Neural progenitor cell (in vitro differentiated cells): ENCODE measurements at places on chromosomes 7 and 10.

DNA sequence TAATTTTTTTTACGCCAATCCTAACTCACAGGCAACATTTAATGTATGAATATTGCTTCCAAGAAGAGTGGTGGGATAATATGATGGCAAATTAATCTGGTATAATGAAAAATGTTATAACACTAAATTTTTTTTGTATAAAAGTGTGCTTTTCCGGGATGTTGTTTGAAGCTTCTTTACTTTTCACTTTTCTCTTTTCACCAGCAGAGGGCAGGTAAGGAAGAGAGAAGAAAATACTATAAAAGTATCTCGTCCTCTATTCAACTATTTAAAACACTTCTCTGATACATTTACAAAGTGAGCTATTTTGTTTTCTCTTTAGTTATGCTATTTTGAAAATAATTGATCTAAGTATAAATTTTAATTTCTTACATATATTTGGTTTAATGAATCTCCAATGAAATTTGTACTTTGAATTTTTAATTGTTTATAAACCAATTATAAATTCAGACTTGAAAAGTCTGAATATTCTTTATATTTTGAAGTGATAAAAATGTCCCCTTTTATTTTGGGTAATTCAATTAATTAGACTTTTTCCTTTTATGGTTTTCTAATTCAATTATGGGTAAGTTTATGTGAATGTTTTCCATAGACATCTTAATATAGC lies 20.7 kb upstream of the CFTR start:
- DNase-seq: peak; percentile 44

GRCh38 chr7:132450188-132450587 lies 126.1 kb downstream of the PLXNA4 start:
- no peak for DNase-seq

DNA sequence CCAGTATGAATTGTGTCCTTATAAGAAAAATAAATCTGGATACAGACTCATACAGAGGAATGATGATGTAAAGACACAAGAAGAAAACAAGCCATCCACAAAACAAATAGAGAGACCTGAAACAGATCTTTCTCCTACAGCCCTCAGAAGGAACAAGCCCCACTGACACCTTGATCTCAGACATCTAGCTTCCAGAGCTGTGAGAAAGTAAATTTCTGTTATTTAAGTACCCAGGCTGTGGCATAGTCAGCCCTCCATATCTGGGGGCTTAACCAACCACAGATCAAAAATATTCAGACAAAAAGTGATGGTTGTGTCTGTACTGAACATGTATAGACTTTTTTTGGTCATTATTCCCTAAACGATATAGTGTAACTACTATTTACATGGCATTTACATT lies 23.9 kb upstream of the ANKRD1 start:
- no peak for DNase-seq

DNA sequence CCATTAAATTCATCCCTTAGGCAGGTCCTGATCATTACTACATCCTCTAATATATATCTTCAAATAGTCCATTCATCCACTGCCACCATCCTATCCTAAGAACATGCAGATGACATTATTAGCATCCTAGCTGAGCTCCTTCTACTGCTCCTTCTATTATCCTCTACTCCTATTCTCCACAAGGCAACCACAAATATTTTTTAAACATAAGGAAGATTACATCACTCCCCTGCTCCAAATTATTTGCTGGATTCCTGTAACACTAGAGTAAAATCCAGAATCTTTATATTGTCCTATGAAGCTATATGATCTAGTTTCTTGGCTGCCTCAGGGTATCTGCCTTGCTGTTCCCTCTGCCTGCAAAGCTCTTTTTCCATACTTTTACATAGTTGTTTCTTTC lies 176.3 kb upstream of the SLC26A5 start:
- DNase-seq: no peak

- DNase-seq: no peak
Observed at GRCh38 chr7:18505870-18506460, 10.4 kb downstream of the HDAC9 start.

- peak; percentile 58 for DNase-seq
Observed at GRCh38 chr10:78520737-78521430, 487.2 kb downstream of the RPS24 start.

DNA sequence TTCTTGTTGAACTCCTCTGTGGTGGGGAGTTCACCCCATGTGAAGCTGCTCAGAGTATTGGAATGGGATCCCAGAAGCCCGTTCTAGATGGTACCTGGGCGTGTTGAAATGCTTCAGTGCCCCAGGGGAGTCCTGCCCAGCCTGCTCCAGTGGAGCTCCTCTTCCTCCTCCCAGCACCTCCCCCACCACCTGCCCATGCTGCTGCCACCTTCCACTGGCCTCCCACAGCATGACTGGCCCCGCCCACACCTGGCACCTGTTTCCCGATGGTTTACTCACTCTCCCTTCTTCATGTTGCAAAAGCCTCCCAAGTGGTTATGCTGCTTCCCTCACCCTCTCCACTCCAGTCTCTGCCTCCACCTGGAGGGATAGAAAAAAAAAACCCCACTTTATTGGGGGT lies 32.2 kb upstream of the PCBD1 start:
- no peak for DNase-seq

- DNase-seq: peak; percentile 28
Observed at GRCh38 chr7:84123965-84124547, 70.5 kb downstream of the SEMA3A start.

DNA sequence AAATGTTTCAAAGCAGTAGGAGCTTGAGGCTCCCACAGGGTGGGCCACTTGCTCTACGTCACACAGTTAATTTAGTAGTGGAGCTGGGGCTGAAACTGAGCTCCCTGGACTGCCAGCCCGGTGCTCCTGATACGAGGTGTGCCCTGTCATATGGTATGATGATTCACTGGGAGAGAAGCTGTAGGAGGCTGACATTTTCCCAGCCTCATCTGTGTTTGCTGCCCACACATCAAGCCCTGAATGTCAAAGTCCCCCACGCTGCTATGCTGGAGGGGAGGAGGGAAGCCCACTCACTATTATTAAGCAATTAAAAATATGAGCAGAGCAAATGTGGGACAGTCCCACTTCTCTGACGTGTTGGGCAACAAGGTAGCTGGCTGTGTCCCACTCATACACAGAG lies 81.2 kb upstream of the SORCS3 start:
- DNase-seq: no peak

- DNase-seq: peak; percentile 53
Observed at GRCh38 chr7:31663072-31663471, 23.9 kb upstream of the PPP1R17 start.

GRCh38 chr7:22601408-22601807 lies 101.4 kb upstream of the STEAP1B start:
- DNase-seq: no peak

DNA sequence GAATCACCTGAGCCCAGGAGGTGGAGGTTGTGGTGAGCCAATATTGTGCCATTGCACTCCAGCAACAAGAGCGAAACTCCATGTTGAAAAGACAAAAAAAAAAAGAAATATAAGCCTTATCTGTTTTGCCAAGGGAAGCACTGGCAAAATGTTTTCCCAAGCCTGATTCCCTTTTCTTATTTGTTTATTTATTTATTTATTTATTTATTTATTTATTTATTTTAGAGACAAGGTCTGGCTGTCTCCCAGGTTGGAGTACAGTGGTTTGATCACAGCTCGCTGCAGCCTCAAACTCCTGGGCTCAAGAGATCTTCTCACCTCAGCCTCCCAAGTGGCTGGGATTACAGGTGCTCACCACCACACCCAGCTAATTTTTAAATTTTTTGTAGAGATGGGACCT lies 44.2 kb downstream of the SVOPL start:
- no peak for DNase-seq

DNA sequence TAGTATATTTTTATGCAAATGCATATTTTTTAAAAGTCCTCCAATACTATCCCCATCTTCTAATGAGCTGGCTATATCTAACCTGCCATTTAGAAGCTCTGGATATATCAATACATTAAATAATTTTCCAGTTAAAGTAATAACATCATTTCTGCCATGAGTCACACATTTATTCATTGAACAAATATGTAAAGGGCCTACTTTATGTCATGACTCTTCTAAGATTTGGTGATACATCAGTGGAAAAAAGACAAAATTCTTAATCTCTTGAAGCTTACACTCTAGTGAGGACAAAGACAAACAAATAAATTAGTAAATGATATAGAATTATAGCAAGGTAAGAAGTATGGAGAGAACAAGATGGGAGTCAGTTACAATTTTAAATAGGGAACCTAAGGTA lies 716.8 kb upstream of the LRRTM3 start:
- DNase-seq: no peak

DNA sequence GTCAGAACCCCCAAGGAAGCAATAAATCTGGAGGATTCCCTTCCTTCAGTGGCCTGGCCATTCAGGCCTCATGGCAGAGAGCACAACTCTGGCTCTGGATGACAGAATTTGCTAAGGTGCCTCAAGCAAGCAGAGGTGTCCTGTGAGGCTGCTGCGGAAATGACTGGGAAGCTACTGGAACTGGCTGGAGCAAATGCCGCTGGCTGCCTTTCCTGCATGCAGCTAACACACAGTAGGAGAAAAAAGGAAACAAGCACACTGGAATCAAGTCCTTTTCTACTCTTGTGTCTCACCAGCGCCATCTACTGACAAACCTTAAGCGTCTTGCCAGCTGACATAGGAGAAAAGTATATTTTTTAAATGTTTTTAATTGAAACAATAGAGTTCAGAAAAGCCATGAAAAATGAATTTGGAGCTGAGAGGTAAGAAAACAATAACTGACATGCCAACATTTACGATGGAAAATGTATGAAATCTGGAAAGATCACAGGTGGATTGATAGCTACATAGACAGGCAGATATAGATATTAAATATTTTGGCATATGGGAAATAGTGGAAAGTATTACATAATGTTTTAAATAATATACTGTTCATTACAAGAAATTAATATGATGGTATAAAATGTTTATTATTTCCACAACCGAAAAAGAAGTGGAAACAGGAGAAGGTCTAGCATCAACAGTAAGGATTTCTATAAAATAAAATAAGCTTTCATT lies 951.6 kb downstream of the ANKRD7 start:
- peak; percentile 94 for DNase-seq
